ENCODE measurements at places on chromosomes 16 and 17.

DNA sequence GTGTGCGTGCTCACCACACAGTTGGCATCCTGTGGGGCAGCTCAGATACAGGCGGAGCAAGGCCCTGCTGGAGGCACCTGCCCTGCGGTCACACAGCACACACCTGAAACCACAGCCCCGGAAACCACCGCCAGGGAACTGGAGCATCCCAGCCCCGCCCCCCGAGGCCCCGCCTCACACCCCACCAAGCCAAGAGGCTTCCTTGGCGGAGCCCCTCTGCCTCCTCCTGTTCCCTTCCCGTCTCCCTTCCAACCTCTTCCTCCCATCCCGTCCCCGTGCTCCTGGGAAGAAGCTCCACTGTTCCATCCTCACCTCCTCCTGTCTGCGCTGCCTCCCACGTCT is 205.5 kb downstream of the NTN1 start:
- no peak for DNase-seq

DNA sequence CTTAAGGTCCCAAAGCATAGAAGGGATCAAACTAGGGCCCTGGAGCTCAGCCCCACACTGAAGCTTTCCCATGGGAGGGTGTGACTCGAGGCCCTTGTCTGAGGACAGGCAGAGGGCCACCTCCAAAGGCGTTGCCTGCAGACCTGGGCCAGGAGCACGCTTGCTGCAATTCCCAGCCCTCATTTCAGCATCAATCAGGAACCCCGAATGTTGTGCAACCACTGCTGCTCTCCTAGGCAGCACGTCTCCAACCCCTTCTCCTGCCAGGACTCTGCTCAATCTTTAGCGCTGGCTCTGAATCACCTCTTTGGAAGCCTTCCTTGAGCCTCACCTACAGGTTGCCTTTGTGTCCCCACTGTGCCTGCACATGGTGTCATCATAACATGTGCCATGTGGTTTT is 14.0 kb upstream of the ATP2C2 start:
- no peak for DNase-seq

DNA sequence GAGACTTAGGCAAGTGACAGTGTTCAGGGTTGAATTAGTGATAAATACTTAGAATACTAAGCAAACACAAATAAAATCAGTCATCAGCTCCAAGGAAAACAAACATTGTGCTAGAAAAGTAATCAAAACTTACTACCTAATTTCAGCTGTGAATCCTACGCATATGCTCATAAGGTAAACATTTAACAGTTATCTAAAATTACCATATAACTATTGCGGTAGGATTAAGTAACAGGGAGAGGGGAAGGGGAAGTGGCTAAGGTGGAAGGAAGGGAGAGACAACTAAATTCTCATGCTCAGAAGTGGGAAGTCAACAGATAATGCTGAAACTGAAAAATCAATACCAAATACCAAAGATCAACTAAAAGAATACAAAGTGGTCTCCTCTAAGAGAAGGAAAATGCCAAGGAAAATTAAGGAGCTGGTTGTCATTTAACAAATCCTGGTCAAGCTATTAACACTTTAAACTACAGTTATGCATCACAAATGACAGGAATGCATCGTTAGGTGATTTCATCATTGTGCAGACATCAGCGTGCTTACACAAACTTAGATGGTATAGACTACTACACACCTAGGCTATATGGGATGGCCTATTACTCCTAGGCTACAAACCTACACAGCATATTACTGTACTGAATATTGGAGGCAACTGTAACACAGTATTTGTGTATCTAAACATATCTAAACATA is 20.0 kb downstream of the USP32 start:
- DNase-seq: no peak

- DNase-seq: peak; percentile 79
Measured at GRCh38 chr17:46853896-46854444, 2.6 kb downstream of the WNT9B start.

DNA sequence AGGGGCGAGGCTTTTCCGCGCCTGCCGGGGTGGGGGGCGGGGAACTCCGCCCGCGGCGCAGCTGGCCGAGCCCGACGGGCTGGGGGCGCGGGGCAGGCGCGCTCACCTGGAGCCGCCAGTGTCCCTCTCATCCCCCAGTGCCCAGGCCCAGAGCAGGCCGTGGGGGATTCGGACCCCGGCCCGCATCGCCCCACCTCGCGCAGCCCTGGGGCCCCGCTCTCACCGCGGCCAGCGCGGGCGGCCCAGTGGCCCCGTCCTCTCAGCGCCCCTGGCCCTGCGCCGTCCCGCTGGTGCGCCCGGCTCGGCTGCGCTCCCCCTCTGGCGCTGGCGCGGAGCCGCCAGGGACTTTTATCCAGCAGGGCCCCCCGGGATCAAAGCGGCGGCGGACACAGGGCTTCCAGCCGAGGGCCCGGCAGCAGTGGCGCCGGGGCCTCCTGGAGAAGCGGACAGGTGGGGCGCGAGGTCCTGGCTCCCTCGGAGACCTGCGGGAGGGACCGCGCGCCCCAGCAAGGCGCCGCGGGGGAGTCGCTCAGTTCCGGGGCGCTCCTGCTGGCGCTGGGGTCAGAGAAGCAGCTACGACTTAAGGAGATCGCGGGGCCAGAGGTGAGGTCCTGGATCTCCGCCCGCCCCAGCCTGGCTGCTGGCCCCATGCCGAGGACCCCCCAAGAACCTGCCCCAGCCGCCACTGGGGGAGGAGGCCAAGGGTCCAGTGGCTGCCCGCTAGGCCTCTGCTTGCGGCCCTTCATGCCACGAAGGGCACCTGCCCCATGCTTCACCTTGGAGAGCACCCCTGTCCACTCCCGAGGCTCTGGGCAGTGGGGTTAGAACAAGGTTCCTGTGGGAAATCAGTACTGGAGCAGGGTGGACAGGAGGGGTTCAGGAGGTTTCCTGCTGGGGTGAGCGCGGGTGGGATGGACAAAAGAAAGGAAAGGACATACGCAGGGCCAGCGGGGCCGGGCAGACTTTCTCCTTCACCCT is 823 bp upstream of the NOTUM start:
- no peak for DNase-seq

- DNase-seq: no peak
Measured at GRCh38 chr16:11539641-11540050, 47.1 kb downstream of the LITAF start.

GRCh38 chr17:80444644-80444979 is 29.6 kb downstream of the ENDOV start:
- DNase-seq: no peak

DNA sequence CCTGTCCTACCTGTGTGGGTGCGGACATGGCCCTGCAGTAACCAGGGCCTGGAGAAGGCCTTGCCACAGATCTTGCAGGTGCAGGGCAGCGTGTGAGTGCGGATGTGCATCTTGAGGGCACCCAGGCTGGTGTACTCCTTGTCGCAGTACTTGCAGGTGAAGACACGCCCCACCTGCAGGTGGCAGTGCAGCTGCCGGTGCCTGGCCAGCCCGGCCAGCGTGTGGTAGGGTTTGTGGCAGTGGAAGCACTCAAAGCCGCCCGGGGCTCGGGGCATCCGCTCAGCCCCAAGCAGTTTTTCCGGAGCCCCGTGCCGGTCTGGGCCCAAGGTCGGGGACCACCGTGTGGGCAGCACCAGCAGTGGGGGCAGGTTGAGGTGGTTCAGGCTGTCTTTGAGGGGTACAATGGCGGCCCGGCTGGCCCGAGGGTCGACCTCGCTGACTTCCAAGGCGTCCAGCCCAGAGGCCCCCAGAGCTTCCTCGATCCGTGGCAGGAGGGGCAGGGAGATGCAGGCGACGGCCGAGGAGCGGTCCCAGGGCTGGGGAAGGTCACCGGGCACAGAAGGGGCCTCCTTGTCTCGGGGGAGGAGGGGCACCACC is 5.1 kb downstream of the SNAI3 start:
- no peak for DNase-seq

DNA sequence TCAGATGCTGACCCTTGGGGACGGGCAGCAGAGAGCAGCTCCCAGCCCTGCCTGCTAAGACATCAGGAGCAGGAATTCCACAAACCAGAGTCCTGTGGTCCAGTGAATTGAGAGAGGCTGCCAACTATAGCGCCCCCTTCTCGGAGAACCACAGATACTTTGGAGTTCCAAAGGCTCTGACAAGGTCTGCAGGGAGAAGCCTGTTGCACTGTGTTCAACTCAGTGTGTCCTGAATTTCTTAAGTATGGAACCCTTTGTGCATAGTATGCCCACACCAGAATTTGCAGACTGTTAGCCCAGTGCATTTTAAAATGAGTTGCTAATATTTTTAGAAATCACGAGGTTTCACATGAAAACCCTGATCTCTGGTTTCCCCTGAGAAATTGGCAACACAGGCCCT is 223.4 kb downstream of the KATNIP start:
- no peak for DNase-seq

- DNase-seq: no peak
Measured at GRCh38 chr17:72948115-72948514, 144.4 kb downstream of the SLC39A11 start.

- DNase-seq: peak; percentile 8
Measured at GRCh38 chr17:29149431-29150064, 30.6 kb downstream of the MYO18A start.

- DNase-seq: no peak
Measured at GRCh38 chr17:48484256-48484655, 46.6 kb downstream of the HOXB1 start.

GRCh38 chr16:22093996-22094395 is 1.7 kb downstream of the VWA3A start:
- DNase-seq: no peak

DNA sequence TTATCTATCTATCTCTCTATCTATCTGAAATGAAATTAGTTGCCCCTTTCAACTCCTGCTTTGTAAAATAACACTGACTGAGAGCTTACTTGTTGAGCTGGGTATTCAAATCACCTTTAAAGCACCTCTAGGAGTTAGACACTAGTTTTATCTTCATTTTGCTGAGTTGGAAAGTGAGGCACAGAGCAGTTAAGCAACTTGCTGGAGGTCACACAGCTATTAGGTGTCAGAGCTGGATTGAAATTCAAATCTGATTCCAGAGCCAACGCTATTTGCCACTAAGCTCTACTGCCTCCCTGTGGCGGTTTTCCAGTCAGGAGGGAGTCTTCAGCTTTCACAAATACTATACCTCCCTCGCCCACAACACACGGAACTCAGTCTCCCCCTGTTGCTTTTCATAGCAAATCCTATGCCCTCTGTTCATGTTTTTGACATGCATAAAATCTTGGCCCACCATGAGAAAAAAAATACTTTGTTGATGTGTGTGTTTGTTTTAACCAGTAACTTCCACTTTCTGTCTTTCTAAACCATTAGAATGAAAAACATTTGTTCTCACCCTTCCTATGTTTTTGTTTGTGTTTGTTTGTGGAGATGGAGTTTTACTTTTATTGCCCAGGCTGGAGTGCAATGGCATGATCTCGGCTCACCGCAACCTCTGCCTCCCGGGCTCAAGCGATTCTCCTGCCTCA is 74.8 kb upstream of the SMURF2 start:
- DNase-seq: no peak

DNA sequence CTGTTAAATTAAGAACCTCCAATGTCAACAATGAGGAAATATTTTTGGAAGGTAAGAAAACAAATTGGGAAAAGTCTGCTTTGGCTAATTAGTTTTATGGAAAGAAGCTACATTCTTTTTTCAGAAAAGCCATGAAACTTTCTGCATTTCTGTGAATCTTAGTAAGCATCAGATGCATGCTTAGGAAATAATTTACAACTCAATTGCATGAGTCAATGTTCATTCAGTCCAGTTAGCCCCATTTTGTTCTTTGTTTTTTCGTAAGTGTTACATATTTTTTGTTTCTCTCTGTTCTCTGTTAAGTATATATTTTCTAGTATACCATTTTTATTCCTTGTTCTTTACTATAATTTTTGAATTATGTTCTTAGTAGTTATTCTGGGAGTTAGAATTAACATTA is 195.2 kb upstream of the KIF2B start:
- DNase-seq: peak; percentile 15

- peak; percentile 30 for DNase-seq
Measured at GRCh38 chr16:57642160-57643135, 14.0 kb downstream of the ADGRG1 start.

- DNase-seq: no peak
Measured at GRCh38 chr16:28320023-28320561, 27.8 kb downstream of the SBK1 start.

GRCh38 chr17:64608571-64608981 is 53.5 kb downstream of the SMURF2 start:
- DNase-seq: peak; percentile 14

GRCh38 chr17:48047113-48047740 is 932 bp upstream of the NFE2L1 start:
- no peak for DNase-seq

DNA sequence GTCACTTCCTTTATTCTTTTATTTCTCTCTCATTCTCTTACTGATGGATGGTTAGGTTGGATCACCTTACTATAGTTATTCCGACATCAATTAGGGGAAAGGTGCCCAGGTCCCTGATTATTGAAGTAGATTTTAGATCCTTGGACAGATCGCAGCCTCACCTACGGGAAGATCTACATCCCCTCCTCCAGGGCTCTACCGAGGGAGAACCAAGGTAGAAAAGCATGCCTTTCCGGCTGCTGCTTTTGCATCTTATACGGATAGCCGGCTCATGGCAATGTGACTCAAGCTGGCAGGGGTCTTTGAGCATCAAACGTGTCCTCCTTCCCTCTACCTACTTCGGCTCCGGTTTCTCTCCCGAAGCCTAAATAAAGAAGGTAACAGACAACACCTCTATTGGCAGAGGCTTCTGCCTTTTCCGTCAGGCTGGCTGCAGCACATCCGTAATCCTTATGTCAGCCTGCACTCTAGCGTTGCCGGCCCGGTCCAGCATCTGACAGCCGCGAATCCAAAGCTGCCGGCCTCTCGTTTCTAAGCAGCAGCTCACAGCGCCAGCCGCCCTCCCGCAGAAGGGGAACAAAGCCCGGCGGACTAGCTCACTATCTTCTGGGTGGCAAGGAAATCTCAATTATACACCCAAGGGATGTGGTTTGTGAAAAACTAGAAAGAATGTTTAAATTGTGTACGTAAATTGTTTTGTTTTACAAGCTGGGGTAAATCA is 46.9 kb downstream of the IRX6 start:
- DNase-seq: peak; percentile 88

GRCh38 chr16:7501868-7502267 is 169.2 kb downstream of the RBFOX1 start:
- no peak for DNase-seq

- no peak for DNase-seq
Measured at GRCh38 chr17:80703142-80703478, 158.5 kb downstream of the RPTOR start.

- DNase-seq: no peak
Measured at GRCh38 chr17:40530531-40530994, 29.1 kb upstream of the TNS4 start.

- DNase-seq: no peak
Measured at GRCh38 chr17:42305543-42306384, 17.5 kb downstream of the STAT5A start.

- DNase-seq: peak; percentile 73
Measured at GRCh38 chr16:3152277-3152990, 17.6 kb downstream of the ZNF213 start.

All from AG20443 (cell line).